GM12878 (cell line): ENCODE measurements at places on chromosomes 7 and 10.

GRCh38 chr7:142053988-142054387 lies 57.5 kb upstream of the MGAM2 start:
- no peak for DNase-seq

- no peak for DNase-seq
Measured at GRCh38 chr7:46239846-46240245, 318.8 kb upstream of the IGFBP3 start.

DNA sequence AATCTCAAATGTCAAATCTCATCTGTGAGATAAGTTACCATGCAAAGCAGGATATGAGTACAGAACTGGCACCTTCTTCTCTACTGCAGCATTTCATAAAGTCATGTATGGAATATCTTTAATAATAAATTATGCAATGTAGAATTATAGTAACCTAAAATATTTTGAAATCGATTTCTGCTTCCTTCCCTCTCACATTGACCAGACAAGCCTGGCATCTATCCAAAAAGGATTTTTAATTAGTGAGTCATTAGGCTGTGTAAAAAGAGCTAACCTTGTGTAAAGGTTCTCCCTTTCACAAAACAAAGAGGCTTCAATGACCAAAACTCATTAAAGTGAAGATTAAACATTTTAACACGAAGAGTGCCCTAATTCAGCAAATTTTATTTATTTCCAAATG lies 48.8 kb upstream of the EXOC6 start:
- no peak for DNase-seq

DNA sequence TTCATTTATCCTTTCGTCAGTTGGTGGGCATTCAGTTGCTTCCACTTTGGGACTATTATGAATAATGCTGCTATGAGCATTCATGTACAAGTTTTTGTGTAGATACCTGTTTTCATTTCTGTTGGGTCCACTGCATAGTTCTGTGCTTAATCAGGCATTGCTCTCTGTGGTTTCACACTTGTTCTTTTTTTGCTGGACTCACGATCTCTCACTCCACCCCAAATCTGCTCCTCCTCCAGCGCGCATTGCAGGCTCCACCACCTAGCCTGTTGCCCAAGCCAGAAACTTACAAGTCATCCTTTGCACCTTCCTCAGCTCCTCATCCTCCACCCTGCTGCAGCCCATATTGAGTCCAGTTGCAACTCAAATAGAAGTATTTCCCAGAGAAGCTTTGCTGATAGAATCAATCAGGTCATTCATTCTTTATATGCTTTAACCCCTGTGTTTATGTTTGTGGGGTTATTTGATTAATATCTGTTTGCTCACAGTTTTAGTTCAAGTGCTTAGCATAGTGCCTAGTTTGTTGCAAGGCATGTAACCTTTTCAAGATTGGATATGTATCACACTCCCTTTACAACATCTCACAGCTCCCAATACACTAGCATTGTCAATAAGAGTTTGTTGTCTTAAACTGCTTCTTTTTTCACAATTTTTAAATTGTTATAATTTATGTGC lies 16.6 kb upstream of the AFAP1L2 start:
- DNase-seq: no peak

GRCh38 chr7:5613607-5614006 lies 167.9 kb downstream of the RNF216 start:
- no peak for DNase-seq

DNA sequence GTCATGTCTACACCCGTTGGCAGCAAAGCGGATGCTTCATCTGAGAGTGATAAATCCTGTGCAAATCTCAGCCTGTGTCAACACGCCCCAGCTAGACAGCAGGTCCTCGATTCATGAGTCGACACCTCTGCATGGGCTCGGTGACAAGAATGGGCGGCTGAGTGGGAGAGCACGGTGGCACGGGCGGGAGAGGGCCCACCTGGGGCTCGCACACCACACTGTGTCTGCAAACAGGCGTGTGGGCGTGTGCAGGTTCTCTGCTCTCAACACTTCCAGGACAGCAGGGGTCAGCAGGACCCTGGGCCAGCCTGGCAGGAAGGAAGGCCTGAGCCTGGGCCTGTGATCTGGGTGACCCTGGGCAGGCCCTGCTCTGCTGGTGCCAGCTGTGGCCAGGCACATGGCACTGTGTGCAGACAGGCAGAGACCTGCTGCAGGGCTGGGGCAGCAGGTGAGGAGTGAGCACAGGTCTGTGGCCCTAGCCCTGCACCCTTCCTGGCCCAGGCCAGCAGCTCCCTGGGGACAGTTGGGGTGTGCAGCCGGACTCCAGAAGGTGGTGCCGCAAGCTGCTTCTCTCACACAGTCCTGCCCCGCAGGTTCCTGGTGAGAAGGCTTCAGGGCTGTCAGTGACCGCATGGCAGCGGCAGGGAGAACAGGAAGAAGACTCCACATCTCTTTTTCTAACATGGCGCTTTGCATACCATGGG lies 216.4 kb downstream of the ELFN1 start:
- DNase-seq: no peak

GRCh38 chr7:83684928-83685327 lies 36.0 kb upstream of the SEMA3E start:
- DNase-seq: no peak
